ENCODE measurements at places on chromosomes 5 and 9. TPM values are rescaled to one million over a fixed set of nuclear protein-coding genes. Genes with fewer than 3 reads are reported as not detected.

DNA sequence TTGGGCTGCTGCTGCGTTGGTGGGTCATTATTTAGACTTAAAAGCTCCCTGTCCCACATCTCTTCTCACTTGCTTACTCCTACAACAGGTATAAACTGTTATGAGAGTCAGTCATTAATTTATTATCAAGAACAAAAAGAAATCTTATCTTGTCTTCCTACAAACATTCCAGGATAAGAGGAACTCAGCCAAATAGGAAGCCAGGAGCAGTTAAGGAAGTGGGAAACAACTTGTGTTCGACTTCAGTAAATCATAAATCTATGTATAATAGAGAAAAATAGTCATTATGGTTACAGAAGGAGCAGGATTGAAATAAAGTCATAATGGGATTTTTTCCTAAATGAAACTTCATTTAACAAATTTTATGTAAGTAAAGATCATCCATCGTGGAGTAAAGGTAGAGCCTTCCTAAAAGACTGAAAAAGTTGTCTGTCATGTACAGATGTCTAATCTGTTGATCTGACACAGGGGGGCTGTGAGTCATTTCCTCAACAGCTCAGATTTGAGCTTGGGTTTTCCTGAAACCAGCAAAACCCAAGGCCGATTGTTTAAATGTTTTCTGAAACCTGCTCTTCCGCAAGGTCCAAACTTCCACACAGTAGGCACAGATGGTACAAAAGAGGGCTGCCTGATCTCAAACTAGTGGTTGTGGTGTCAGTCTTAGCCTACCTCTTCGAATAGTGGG lies 25.3 kb upstream of the LRRTM2 start:
- DNase-seq: peak; percentile 62

- DNase-seq: no peak
These were observed 9.3 kb downstream of the PSD2 start for GRCh38 chr5:139804800-139805397.

GRCh38 chr9:113585085-113585442 lies 121.5 kb downstream of the RGS3 start:
- DNase-seq: no peak

DNA sequence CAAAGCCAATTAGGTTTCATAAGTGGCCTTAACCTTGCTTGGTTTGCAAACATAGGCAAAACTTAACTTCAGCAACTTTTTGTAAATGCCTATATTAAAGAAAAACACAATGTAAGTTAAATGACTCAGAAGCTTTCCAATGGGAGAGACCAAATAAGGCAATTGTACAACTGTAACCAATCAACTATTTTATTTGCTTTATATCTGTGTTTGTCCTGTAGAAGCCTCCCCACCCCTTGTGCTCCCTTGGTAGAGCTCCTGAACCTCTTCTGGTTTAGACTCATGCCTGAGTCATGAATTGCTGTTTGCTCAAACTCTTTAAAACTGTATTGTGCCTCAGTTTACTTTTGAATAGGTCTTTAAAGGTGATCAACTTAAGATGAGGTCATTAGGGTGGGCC lies 3.0 kb upstream of the C1QTNF3 start:
- DNase-seq: peak; percentile 62

DNA sequence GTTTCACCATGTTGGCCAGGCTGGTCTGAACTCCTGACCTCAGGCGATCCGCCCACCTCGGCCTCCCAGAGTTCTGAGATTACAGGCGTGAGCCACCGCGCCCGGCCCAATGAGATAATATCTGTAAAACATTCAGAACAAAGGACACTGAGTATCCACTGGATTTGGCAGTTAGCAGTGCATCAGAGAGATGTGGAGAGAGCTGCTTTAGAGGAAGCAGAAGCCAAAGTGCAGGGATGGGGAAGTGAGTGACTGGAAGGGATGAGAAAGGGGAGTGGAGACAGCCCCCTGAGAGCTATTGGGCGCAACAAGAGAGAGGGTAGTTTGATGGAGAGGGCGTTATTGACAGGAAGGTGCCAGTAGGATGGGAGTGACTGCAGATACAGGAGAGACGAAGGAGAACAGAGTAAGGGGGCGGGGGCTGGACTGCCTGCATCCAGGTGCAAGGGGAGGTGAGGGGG lies 157.5 kb upstream of the SHB start:
- DNase-seq: no peak

DNA sequence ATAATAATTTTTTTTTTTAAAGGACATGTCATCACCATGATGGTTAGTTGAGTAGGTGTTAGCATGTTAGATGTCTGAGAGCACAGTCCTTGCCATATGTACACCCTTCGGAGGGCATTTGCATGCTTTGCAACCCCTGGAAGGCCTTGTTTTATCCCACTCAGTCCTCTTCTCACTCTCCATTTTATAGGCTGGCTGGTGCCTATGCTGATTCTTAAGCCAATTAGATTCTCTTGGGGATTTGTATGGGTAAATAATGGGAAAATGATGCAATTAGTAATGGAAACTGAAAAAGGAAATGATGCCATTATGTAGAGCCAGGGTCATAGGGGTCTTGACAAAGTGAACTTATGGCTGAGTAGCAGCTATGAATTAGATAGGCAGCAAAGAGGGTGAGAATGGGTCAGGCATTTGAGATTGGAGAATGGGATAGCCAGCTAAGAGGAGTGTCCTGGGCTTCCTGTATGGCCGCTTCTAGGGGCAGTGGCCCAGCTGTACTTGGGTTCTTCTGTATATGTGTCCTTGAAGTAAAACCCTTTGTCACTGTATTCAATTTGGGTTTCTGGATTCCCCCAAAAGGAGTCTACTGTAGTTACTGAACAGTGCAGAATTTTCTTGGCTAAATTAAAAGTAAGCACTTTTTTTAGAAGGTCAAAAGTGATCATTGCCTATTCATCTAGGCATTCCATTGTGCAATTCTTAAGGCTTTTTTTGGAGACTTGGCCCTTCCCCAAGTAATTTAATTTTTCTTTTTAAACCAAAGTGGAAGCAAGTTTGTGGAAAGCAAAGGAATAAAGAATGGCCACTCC lies 31.6 kb downstream of the LRRTM2 start:
- DNase-seq: peak; percentile 23

DNA sequence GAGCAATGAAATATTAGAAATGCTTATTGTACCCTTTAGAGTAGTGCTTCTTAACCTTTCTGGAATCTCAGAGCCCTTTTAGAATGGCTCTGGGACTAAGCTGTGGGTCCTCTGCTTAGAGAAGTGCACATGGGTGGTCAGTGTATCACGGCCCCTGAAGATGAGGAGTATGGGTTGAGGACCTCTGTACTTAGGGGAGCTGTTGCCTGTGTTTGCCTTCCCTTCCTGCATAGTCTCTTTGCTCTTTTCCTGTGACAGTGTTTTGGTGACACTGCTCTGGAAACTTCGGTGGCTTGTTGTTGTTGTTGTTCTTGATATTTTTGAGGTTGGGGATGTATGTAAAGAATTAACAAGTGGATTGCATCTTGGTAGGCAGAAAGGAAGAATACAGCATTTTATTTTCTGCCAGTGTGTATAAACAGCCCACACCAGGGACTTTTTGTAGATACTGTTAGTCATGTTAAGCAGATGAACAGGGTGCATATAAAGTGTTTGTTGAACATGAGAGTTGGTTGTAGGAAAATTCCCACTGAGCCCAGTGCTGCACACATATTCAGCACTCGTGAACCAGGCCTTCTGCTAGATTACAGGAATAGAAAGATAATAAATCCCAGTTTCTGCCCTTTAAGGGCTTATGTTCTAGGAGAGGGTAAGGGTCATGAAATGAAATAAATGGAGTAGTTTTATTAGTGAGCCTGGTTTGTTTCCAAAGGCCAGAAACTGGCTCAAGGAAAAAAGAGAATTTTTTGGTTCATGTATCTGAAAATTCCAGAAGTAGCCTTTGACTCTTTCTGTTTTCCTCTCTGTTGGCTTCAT lies 199.7 kb downstream of the ARHGAP26 start:
- DNase-seq: no peak

DNA sequence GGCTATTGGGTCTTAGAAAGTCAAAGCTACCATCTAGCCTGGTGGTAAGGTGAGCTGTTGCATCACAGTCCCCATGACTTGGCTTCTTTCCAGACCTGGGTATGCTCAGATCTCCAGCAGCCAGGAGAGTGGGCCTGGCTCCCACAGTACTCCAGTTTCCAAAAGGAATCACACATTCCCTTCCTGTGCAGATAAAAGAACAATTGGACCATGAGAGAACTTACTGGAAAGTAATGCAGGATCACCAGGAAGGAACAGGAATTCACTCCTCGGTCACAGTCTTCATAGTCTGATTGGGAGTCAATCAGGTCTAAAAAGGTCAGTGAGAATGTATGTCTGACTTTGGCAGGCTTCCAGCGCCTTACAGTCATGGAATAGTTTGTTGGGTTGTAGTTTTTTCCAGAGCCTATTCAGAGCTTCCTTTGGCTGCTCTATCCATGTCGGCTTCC lies 47.8 kb upstream of the CD180 start:
- DNase-seq: no peak

- DNase-seq: no peak
These were observed 54.3 kb downstream of the PTTG1 start for GRCh38 chr5:160475864-160476438.

DNA sequence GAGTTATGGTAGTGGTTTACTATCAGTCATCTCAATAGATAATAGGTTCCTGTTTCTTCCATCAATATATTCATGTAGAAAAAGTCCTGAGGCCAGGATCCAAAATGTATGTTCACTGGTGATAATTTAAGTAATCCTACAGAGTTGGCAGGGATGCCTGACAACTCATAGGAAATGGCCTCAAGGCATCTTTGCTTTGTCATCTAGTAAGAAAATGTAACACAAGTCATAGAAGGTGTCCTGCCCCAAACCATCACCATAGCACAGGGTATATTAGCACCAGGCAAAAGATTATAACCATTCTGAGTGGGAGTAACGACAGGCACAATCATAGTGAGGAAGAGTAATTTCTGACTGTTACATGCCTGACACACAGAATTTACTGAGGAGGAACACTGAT lies 257.0 kb downstream of the TMEM167A start:
- no peak for DNase-seq

DNA sequence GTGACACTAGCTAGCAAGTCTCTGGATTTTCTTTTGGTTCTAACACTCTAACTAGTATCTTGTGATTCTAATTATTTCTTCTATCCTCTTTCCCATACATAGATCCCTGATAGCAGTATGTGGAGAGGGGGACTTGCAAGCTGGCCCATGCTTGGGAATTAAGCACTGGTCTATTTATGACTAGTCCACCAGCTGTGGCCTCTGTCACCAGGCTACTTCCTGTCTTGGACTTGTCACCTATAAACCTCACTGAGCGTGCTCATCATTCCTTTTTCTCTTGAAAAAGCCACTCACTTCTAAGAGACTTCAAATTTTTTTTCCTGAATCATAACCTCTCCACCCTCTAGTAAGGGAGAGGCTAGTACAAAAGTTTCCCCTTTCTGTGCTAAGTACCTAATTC lies 32.3 kb upstream of the MAMDC2 start:
- DNase-seq: peak; percentile 23

DNA sequence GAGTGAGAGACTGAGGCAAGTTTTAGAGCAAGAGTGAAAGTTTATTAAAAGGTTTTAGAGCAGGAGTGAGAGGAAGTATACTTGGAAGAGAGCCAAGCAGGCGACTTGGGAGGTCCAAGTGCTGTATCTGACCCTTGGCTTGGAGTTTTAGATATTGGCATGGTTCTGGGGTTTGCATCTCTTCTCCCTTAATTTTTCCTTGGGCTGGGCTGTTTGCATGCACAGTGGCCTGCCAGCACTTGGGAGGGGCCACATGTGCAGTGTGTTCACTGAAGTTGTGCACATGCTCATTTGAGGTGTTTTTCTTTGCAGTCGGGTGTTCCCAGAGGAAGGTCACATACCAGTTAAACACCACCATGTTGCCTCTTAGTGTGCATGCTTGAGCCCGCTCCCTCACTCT lies 464.1 kb downstream of the DMRT2 start:
- no peak for DNase-seq

- peak; percentile 38 for DNase-seq
These were observed 150.0 kb upstream of the VCAN start for GRCh38 chr5:83321483-83322055.

Gene FGF1
- total RNA-seq: 42.2 TPM

Gene GADD45G
- total RNA-seq: 3.5 TPM

Gene INSL4
- not detected for total RNA-seq

Gene SPINK6
- not detected for total RNA-seq

Gene MED27
- total RNA-seq: 26.9 TPM

Gene SLC4A9
- total RNA-seq: not detected

Gene IDNK
- total RNA-seq: 1.3 TPM
